ENCODE measurements at places on chromosomes 3 and 15. TPM values are rescaled to one million over a fixed set of nuclear protein-coding genes. Genes with fewer than 3 reads are reported as not detected.
A peak's percentile ranks its signal among the peaks of the same experiment; 100 is the strongest.

GOLGA6L7 gene
- total RNA-seq, result not detected

TCTA gene
- total RNA-seq, result 15.8 TPM

PEX11A gene
- total RNA-seq, result 7.9 TPM

GRCh38 chr3:97037294-97037943, 223.0 kb downstream of the EPHA6 start:
- DNase-seq, result no peak

GRCh38 chr15:63503739-63504246, 600 bp upstream of the USP3 start:
- DNase-seq, result peak; percentile 62

GRCh38 chr3:58620421-58620820, 43.2 kb upstream of the FAM107A start:
- no peak for DNase-seq

GRCh38 chr15:100043692-100044091, 298.1 kb downstream of the ADAMTS17 start:
- no peak for DNase-seq

Data from lung (tissue), 17 donors.